Ascending aorta (tissue), 2 donors: ENCODE measurements at places on chromosomes 1 and 21.
A peak's percentile ranks its signal among the peaks of the same experiment; 100 is the strongest.

DNA sequence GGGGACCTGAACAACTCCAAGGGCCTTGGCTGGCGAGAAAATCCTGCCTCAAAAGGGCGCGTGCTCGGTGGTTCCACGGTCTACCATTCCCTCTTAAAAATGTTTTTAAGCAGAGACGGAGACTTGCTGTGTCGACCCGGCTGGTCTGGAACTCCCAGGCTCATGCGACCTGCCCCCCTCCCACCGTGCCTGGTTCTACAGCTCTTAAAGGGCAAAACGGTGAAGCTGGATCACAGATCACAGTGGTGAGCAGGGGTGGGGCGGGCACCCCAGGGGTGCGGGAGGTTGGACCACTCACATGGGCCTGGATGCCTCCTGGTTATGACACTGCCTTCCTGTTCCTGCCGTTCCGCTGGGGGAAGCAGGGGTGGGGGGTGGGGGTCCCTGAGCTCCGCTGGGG is 4.2 kb upstream of the C1orf159 start:
- no peak for DNase-seq

DNA sequence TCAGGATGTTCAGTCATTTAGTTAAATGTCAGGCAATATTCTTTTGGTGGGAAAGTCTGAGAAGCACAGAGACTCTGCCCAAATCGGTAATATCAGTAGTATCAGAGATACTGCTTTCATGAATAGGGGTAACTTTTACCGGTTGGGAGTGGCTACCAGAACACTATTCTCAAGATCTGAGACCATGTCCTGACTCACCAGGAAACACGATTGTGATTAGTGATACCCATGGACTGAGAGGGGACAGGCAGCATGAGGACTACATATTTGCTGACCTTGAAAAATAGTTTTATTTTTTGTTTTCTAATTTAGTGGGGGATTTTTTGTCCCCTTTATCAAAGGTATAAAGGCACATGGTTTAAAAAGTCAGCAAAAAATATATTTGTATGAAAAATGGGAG is 76.0 kb upstream of the NEK2 start:
- DNase-seq: no peak

- DNase-seq: peak; percentile 28
Observed at GRCh38 chr1:36879613-36880012, 154.7 kb downstream of the GRIK3 start.

GRCh38 chr1:227925582-227926198 is 22.0 kb downstream of the WNT9A start:
- no peak for DNase-seq

DNA sequence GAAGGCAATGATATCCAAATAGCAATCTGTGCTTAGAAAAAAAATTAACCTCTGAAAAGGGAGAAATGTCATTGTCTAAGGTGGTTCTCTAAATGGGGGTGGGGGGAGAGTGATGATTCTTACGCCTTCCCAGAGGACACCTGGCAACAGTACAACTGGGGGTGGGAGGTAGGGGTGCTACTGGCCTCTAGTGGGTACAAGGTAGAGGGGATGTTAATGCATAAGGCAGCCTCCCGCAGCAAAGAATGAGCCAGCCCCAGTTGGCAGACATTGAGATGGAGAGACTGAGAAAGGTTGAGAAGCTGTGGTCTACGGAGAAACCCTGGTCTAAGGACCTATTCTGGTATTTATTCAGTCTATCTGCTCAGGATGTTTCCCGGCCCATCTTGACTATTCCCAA is 472.2 kb upstream of the RUNX1 start:
- DNase-seq: no peak

DNA sequence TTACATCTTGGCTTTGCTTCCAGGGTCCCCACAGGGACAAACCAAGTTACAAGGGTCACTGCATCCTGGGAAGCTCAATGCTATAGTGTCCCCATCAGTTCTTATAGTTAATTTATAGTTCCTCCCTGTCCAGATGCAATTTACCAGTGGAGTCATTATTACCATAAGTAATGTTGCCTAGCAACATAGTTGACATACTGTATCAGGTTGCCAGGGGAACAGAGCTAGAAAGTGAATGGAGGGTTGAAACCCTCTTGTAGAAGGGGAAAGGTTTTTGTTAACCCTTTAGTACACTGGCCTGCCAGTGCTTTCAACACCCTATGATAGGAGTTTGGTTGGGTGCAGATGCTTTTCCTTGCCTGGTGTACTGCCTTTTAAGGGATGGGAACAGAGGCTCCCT is 34.3 kb upstream of the TTC4 start:
- DNase-seq: no peak

DNA sequence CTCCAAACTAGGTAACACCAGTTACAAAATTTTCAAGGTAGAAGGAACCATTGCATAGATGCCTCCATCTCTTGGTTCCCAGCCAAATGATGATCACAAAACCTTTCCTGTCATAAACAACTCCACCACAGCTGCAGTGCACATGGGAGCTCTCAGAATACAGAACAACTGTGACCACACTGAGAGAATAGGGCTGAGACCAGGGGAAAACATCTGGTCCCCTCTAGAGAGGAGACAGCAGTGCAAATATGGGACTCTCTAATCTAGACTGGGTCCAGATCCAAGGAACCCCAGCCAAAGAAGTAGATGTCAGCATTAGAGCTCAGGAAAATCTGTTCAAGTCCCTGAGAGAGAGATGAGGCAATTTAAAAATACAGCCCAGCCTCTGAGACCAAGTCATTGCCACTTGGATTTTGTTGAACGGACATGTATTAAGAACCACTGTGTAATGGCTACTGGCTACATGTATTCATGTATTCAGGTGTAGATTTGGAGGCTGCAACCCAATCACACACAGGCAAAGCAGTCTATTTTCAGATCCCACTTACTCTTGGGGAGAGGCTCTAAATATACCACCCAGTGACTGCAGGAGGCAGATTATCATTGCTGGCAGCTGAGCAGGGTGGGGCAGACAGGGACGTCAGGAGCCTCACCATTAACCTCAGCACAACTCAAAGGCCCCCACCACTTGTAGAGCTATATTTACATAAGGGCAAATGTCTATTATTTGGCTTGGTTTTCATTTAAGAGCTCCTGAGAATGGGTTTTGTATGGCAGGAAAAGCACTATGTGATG is 7.6 kb upstream of the RXRG start:
- DNase-seq: no peak

DNA sequence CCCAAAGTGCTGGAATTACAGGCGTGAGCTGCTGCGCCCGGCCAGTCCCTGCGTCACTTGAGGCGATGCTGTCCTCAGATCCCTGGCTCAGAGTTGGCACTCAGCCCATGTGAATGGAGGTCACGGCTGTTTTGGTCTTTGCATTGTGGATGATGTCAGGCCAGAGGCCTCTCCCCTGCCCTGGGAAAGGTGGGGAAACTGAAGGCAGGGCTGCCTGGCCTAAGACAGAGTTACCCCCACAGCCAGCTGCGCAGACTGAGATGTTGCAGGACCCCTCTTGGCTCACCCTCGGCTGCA is 821 bp downstream of the MASP2 start:
- no peak for DNase-seq

GRCh38 chr21:30271611-30272010 is 11.1 kb downstream of the KRTAP24-1 start:
- no peak for DNase-seq

DNA sequence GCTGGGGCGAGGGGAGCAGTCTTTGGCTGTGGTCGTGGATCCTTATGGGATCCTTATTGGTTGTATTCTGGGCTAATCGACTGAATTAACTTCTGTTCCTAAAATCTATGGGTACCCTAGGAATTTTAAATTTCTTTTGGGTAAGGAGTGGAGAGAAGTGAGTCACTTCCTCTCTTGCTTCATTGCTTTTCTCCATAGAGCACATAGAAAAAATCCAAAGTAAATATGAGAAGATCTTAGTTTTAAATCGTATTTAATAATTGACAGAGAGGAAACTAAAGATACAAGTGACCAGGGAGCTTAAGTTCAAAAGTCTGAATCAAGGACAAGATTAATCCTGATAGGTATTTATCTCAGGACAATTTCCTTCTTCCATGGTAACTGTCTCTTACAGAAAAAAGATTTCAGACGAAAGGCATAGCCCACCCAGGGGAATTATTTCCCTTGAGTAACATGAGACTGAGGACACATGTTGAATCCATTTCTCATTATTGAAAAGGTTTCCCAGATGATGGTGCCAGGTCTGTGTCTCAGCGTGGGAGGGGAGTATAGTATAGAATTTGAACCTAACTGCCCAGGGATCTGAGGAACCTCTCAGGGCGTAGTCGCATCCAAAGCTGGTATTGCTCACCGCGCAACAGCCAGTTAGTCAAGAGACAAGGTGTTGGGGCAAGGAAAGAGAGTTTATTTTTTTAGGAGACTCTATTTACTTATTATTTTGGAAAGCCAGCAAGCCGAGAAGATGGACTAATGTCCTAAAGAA is 28.7 kb upstream of the FASLG start:
- no peak for DNase-seq

DNA sequence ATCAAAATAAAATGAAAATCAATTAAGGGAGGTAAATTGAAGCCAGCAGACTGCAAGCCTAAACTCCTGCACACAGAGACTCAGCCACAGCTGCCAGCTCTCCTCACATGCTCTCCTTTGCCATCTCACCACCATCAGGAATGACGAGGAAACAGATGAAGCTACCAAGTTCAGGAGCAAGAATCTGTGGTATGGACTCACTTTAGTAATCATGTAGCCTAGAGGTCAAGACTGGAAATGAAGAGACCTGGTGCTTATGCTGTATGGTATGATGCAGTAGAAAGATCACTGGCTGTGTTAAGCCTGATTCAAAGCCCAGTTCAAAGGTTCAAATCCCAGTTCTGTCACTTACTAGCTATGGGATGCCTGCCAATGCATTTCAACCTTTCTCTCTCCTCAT is 78.9 kb upstream of the CAMK1G start:
- DNase-seq: no peak

DNA sequence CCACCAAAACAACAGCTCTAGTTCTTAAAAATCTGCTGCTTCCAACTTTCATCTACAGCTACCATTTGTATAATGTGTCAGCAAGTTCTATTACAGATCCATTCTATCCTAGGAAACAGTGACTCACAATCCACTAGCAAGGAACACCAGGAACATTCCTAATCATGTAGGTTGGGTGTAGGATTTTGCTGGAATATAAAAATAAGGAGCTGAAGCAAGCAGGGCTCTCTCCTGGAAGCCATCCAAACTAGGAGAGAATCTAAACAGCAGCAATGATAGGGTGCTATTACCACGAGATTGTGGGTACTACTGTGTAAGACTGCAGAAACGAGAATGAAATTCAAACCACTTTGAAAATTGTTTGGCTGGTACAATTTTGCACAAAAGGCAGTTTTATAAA is 135.0 kb downstream of the PTPN14 start:
- no peak for DNase-seq

- DNase-seq: no peak
Observed at GRCh38 chr1:33047839-33048305, 11.2 kb upstream of the AK2 start.

DNA sequence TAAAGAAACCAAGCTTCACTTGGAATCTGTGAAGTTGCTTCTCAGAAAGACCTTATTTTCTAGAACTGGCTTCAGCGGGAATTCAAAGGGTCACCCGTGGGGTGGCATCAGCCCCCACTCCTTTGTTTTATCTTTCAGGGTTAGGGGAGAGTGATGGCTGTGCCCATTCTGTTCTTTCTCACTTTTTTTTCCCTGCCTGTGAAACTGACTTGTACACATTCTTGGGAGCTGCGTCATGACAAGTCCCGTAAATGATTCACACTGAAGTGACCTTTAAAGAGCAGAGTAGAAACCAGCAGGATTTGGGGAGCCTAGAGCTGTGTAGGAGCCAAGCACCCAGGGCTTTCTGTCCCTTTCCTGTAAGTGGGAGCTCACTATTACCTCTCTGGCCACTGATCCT is 43.8 kb downstream of the SLC44A3 start:
- peak; percentile 89 for DNase-seq

DNA sequence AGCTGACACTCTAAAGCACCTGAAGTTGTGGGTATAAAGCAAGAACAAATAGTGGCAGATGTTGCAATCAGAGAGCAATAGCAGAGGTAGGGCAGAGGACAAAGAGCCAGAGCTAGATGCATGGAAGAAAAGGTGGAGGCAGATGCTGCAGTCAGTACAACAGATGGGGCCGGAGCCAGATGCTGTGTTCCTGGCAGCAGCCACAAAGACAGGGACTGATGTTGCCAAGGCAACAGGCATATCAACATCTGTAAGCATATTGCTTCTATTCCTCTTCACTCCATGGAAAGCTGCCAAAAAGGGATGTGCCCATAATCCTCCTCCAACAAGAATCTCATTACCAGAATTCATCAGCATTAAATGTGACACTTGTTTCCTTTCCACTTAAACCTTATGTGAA is 108.0 kb downstream of the TNNI3K start:
- DNase-seq: no peak

GRCh38 chr1:111559736-111560279 is 56.4 kb upstream of the ADORA3 start:
- DNase-seq: no peak

DNA sequence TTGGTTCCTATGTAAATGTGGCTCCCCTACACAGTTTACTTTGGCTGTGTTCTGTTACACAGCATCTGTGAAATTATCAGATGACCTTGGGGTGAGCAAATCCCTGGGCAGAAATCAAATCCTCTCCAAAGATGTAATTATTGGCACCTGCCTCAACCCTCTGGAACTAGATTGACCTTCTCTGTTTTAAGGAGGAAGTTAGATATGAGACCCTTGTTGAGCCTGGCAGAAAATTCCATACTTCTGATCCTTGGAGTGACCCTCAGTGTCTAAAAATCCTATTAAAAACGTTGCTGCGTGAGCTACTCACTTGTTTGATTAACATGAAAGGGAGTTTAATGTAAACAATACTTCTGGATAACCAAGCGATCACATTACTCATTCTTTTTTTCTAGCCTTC is 122.0 kb downstream of the CLIC6 start:
- DNase-seq: no peak

GRCh38 chr1:226046240-226046639 is 16.3 kb upstream of the H3-3A start:
- DNase-seq: peak; percentile 57

- DNase-seq: no peak
Observed at GRCh38 chr1:32115496-32115895, 7.6 kb downstream of the KPNA6 start.

GRCh38 chr1:182965861-182966260 is 12.9 kb upstream of the SHCBP1L start:
- no peak for DNase-seq

DNA sequence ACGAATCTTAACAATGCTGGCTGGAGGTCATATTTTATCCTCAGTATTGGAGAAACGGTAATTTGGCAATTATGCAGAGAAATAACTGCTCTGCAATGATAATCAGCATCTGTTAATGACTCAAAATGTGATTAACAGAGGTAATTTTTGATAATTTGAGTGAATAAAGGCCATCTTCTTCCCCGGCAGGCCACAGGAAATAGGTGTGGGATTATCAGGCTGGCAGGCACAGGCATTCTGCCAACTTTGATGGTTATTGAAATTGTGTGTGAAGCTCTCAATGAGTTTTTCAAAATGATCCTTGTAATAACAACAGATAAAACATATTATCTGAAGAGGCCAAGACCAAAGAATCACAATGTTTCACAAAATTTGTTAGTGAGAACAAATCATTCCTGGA is 309.0 kb downstream of the PTGER3 start:
- no peak for DNase-seq

GRCh38 chr1:30418939-30419720 is 304.3 kb downstream of the MATN1 start:
- DNase-seq: no peak

- peak; percentile 82 for DNase-seq
Observed at GRCh38 chr1:39258146-39258924, 53.8 kb downstream of the MACF1 start.
